Left ventricle myocardium inferior (tissue), 1 donor: ENCODE measurements at places on chromosomes 2 and 18.

- DNase-seq = no peak
Observed at GRCh38 chr2:179410552-179411356, 146.1 kb upstream of the SESTD1 start.

DNA sequence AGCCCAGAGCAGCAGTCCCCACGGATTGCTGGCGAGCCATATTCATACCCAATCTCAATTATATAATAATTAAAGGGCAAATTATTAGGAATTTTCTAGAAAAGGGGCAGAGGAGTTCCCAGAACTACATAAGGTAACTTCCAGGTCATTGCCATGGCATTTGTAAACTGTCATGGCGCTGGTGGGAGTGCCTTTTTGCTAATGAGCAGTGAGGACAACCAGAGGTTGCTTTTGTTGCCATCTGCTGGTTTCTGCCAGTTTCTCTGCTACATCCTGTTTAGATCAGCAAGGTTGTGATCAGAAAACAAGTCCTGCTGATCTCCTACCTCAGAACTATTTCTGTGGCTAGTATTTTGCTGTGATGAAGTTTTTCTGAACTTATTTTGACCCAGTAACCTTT is 159.8 kb upstream of the PIEZO2 start:
- DNase-seq = no peak

DNA sequence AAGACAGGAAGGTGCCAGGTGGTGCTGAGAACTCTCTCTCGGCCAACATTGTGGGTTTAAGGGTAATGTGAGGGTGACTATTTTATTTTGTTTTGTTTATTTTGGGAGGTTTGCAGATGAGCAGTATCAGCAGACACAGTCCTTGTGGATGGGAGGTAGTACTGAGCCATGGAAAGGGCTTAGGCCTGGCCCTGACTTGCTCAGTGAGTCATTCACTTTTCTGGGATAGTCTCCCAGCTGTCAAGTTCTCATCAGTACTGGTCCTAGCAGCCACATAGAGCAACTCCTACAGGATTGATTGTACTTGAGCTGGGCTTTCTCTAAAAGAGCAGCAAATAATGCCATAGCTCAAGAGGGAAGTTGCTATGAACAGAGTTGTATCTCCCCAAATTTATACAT is 175.2 kb downstream of the LOXHD1 start:
- DNase-seq = no peak

- DNase-seq = no peak
Observed at GRCh38 chr2:230694241-230694640, 18.4 kb upstream of the CAB39 start.

DNA sequence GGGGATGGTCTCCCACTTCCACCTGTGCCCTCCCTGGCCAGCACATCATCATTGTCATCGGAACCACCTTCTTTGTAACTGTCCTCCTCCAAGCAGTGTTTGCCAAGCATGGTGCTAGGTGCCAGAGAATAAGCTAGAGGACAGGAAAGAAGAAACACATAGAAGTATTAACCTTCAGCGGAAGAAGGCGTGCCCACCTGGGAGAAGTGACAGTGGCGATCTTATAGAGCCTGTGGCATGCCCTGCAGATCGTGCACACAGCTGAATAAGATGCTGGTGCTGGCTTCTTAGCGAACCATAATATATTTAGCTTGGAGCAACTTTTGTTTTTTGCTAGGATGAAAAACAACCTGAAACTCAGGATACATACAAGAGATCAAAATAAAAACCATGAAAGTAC is 148.0 kb downstream of the FAM210A start:
- no peak for DNase-seq

DNA sequence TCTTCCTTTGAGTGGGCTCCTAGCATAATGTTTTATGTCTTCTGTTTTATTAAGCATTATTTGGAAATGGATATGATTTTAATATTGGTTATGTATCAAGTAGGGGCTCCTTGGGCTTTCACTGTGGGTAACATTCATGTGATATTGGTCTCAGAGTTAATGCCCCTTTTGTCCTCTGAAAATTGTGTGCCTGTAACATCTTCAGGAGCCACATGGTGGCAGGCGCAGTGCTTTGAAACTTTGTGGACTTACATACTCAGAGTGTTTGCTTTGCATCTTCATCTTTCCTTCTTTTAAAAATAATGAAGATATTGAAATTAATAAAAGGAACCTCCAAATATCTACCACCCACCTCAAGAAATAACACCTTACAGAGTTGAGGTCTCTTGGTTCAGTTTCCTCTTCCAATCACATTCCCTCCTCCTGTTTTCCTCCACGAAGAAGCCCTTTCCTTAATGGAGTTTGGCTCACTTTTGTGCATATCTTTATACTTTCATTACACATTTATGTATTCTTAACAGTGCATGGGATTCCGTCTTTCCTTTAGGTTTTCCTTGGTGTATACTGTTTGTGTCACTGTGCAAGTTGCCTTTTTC is 73.5 kb downstream of the LIMS1 start:
- no peak for DNase-seq

GRCh38 chr2:69933254-69933828 is 18.4 kb downstream of the MXD1 start:
- DNase-seq = no peak

DNA sequence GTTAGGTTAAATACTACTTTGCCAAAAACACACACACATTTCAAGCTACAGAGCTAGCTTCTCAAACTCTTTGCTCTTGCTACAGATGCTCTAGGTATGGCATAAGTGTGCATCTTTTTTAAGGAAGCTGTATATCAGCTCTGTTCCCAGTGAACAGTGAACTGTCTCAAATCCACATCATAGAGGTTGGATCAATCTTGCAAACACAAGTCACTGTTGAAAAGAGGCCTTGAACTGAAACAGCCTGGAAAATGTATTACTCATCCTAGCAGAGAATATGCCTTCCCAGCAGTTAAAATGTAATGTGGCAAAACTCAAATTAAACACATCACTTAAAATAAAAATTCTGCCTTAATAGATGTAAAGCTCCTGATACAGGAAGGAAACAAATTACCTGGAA is 151.8 kb downstream of the WDPCP start:
- DNase-seq = no peak

DNA sequence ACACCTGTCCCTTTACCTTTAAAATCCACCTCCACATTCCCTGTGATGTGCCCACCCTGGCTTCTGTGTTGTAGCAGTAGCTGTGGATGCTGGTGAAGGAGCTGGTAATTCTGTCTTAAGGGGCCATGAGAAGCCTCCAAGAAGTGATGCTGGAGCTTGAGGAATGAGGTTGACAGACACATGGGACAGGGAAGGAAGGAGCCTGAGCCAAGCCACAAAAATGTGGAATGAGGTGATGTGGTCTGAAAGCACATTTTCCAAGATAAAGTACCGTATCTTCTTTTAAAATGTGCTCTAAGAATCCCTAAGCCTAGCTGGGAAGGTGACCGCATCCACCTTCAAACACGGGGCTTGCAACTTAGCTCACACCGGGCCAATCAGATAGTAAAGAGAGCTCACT is 31.2 kb downstream of the VWA3B start:
- DNase-seq = no peak

- no peak for DNase-seq
Observed at GRCh38 chr18:78934003-78934402, 45.6 kb upstream of the SALL3 start.

DNA sequence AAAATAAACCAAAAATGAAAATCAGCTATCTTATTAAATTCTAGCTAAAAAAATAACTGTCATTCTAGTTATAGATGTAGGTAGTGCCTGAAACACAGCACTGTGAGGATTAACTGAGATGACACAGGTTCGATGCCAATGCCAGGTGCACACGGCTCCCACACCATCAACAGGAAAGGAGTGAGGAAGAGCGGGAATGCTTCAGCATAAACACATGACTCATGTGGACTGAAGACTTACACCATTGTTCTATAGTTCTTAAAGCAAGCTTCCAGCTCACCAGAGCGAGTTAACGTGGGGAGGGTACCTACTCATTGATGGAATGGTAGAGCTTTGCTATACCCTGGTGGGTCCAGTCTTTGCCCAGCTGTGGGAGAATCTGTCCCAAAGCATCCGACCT is 76.7 kb downstream of the EMILIN2 start:
- no peak for DNase-seq

GRCh38 chr2:202716953-202717597 is 82.3 kb downstream of the FAM117B start:
- no peak for DNase-seq

DNA sequence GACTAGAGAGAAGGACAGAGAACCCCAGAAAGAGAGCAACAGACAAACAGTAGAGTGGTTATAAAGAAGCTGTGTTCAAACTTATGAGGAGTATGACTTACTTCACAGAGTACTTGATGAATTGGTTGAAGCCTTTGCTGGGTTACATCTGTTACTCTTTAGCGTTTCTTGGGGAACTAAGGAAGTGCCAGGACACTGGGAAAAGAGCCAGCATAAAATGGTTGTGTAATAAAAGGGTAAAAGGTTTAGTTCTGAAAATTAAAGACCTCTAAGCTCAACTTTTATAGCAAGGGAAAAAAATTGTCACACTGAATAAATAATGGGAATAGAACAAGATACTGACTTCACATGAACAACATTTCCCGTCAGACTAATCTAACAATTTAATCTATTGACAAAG is 17.0 kb upstream of the STAT4 start:
- no peak for DNase-seq

- DNase-seq = no peak
Observed at GRCh38 chr2:101900375-101900774, 91.4 kb upstream of the IL1R2 start.

DNA sequence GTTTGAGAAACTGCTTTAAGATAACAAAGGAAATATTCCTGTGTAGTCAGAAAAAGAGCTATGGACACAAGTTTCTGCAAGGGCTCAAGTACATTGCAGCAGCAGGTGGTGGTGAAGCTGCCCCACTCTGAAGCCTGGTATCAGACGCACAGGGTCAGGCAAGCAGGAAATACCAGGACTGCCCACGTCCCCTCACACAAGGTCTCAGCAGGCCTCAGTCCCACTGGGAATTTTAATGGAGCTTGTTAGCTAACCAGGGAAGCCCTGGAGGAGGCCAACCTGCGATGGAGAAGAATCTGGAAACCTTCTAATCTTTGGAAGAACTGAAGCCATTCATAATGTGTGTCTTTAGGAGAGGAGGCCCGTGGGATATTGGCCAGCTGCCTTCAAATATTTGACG is 168.3 kb downstream of the UXS1 start:
- no peak for DNase-seq

GRCh38 chr18:45316127-45316526 is 299.1 kb upstream of the SLC14A2 start:
- DNase-seq = no peak

DNA sequence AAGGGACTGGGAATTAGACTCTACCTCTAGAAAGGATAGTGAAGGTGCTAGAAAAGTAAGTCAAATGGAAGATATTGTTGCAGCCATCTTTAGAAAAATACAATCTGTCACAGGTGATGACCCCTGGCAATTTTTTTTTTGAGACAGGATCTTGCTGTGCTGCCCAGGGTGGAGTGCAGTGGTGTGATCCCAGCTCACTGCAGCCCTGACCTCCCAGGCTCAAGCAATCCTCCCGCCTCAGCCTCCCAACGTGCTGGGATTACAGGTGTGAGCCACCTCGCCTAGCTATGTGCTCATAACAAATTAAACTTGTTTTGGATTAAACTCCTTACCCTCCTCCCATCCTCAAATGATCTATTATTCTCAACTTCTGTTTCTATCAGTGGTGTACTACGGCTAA is 3.8 kb upstream of the GIGYF2 start:
- DNase-seq = no peak

- peak; percentile 36 for DNase-seq
Observed at GRCh38 chr2:128552806-128553551, 234.3 kb upstream of the HS6ST1 start.

DNA sequence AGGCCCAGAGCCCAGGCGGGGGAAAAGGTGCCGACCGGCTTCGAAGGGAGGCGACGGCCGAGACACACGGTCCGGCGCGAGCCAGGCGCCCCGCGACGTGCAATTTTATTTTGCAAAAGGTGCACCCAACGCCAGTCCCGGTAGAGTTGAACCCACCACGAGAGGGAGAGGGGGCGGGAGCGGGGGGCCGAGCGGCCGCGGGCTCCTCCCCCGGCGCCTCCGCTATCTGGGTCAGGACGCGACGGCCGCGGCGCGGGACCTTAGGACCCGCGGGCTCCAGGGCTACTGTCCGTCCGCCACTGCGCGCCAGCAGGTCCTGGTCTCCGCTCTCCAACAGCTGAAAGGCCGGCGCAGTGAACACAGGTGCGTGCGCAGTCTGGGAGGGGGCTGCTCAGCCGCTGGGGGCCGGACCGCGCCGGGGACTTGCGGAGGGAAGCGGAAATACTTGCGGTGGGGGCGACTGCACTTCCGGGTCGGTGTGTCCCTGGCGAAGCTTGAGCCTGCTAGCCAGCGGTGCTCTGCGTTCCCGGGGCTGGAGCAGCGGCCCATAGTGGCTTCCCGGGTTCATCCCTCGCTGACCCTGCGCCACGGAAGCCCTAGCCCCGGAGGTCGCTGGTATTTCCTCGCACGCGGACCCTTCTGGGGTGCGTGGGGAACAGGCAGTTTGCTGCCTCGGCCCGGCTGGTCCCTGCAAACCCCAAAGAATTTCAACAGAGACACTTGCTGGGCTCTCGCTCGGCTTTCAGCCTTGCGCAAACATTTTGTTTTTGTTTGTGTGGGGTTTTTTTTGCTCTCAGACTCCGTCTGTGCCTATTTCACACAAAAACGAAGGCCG is at the start of gene RMDN2:
RMDN2 (plus strand) TSS at position 225 of the 835 bp plus-strand sequence. CDS start 3,991 bp downstream, outside the sequence.
- peak; percentile 93 for DNase-seq

- DNase-seq = no peak
Observed at GRCh38 chr2:127139766-127140165, 32.8 kb upstream of the BIN1 start.

GRCh38 chr2:185990861-185991525 is 252.4 kb downstream of the FSIP2 start:
- DNase-seq = no peak
